ENCODE measurements at places on chromosomes 3 and 15. TPM values are rescaled to one million over a fixed set of nuclear protein-coding genes. Genes with fewer than 3 reads are reported as not detected.

GRCh38 chr3:99858469-99858868 lies 40.8 kb downstream of the CMSS1 start:
- no peak for DNase-seq

- no peak for DNase-seq
These were observed 28.5 kb upstream of the MUC20 start for GRCh38 chr3:195692354-195692685.

Gene ARGFX
- not detected for total RNA-seq

DNA sequence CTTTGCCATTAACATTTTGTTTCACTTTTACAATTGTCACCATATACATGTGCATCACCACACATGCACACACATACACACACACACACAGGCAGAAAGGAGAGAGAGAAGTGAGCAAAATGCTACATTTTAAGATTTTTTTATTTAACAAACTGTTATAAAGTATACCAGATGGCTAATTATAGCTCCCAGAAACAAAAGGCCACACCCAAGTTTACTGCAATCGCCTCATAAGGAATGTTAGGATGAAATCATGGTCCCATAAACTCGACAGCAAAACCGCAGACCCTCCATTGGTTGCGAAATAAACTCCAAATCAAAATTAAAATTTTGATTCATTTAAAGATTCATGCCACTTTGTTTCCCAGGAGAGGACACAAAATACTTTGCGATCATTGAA lies 16.1 kb upstream of the C15orf61 start:
- DNase-seq: no peak

DNA sequence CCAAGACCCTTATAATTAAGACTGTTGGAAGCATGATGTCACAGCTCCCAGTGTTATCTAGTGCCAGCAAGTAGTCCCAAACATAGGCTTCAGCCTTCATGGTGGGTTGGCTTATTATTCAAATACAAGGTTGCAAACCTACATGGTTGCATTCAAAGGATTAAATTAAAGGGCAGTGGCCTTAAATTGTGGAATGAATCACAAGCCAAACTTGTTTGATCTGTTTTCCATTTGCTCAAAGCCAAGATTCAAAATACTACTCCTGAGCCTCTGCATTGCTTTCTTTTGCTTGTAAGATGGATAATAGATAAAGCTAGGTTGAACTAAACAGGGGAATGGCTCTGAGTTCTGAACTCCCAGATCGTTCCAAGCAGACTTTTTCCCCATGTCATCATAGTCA lies 52.4 kb upstream of the GNB4 start:
- DNase-seq: no peak

DNA sequence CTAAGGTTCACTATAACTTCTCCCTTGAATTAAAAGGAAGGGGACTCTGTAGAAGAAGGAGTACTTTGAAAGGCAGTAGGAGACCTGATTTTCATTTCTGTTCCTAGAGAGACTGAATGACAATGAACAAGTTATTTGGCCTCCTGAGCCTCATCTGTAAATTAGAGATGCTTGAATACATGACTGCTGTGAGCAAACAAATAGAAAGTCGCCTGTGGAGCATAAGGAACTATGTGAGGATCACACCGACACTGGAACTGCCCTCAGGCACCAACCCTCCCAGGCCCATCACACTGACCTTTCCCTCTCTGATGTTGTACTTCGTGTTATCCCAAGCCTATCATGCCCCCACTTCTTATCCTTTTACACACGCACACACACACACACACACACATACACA lies 48.6 kb downstream of the IMPG2 start:
- DNase-seq: no peak

- peak; percentile 80 for DNase-seq
These were observed 24.6 kb downstream of the RUBCN start for GRCh38 chr3:197711973-197712707.

- DNase-seq: no peak
These were observed 31.8 kb downstream of the LPP start for GRCh38 chr3:188185717-188186251.

Gene FES
- 51.9 TPM for total RNA-seq

Gene DHX36
- 82.1 TPM for total RNA-seq

GRCh38 chr3:114902691-114903101 lies 244.4 kb downstream of the ZBTB20 start:
- no peak for DNase-seq

DNA sequence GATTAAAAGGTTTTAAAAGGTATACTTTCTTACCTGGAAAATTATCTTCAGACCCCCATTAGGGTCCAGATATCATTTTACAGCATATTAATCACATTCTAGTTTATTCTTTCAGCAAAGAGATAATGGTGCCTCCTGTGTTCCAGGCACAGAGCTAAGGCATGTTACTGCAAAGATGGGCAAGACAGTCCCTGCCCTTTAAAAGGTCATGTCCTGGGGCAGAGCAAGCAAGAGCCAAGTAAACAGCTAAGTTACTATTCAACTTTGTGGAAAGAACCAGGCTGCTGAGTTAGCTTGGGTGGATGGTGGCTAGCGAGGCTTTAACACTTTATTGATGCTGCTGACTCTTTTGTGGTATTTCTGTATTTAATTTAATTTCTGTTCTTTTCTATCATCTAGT lies 75.0 kb downstream of the LRRC28 start:
- no peak for DNase-seq

DNA sequence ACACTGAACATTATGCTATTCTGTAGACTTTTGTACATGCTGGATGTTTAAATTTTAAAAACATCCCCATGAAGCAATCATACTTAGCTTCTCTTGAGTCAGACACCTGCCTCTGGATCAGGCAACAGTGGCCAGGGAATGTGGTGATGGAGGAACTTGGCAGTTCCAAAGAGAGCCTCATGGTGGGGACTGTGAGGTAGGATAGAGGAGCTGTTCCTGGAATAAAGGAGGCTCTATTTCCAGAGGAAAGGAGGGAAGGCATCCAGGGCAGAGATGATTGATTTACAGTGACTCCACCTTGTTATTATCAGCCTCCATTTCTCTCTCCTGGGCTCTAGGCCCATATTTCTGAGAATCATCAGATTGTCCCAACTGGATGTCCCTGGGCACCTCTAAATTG lies 35.0 kb upstream of the ABHD17C start:
- no peak for DNase-seq

Gene ZIC1
- not detected for total RNA-seq

GRCh38 chr3:98743071-98743470 lies 20.1 kb upstream of the ST3GAL6 start:
- no peak for DNase-seq

GRCh38 chr15:93557696-93558095 lies 468.7 kb upstream of the RGMA start:
- no peak for DNase-seq

Gene SLC7A14
- total RNA-seq: not detected

- DNase-seq: no peak
These were observed 4.2 kb downstream of the ZSCAN2 start for GRCh38 chr15:84604826-84605553.

DNA sequence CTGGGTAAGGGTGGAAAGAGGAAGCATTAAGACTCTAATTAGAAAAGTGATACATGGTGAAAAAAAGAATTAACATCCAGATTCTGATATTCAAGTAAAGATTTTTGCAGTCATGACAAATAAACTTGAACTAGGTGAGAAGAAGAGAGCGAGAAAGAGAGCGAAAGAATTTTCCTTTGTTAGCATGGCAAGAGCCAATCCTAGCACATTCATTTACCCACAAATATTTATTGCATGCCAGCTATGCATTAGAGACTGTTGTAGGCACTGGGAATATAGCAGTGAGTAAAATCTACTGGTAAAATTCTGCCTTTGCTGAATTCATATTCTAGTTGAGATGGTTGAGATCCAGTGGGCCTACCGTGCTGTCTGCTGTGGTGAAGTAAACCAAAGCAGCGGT lies 177.9 kb upstream of the DPH6 start:
- DNase-seq: no peak

- DNase-seq: no peak
These were observed 22.2 kb upstream of the TXNRD3 start for GRCh38 chr3:126676919-126677705.

GRCh38 chr3:90007778-90008499 lies 900.5 kb downstream of the EPHA3 start:
- no peak for DNase-seq

GRCh38 chr3:108623504-108623903 lies 34.0 kb downstream of the DZIP3 start:
- no peak for DNase-seq

- DNase-seq: no peak
These were observed 180.6 kb downstream of the EPHA6 start for GRCh38 chr3:96994988-96995387.

- DNase-seq: no peak
These were observed 143.3 kb upstream of the RBMS3 start for GRCh38 chr3:29137601-29138000.

- DNase-seq: no peak
These were observed 66.5 kb downstream of the UBE3A start for GRCh38 chr15:25372298-25372697.

Gene SLC2A2
- not detected for total RNA-seq

GRCh38 chr3:142273501-142273900 lies 48.1 kb upstream of the GK5 start:
- no peak for DNase-seq

DNA sequence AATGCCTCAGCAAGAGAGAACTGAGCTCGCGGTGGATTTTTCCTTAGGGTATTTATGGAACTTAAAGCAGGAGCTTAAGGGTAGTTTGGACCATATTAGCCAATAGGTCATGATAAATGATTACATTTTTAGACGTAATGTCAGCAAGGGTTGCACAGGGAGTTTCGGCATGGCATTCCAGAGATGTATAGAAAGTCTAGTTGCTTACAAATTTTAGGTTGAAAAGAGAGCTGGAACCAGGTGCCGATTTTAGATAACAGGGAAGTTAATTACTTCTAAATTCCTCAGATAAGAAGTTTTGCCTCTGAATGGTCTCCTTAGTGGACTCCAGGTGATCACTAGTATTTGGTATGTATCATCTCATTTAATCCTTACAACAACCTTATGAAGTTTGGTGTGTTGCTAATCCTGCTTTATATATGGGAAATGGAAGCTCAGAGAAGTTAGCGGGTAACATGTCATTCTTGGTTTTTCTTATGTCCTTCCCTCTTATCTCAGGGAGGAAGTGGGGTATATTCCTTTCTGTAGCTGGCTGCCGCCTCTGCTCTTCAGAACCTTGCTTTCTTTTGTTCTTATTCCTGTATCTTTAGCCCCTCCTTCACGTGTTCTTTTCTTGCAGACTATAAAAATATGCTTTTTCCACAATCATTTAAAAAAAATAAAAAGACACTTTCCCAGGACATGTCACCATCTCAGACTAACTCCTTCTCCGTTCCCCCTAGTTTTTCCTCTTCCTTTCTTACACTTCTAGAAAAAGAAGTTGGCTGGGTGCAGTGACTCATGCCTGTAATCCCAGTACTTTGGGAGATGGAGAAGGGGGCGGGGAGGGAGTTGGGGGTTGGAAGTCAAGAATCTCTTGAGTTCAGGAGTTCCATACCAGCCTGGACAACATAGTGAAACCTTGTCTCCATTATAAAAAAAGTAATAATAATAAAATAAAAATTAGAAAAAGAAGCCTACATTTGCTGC lies 25.7 kb downstream of the IQGAP1 start:
- no peak for DNase-seq

DNA sequence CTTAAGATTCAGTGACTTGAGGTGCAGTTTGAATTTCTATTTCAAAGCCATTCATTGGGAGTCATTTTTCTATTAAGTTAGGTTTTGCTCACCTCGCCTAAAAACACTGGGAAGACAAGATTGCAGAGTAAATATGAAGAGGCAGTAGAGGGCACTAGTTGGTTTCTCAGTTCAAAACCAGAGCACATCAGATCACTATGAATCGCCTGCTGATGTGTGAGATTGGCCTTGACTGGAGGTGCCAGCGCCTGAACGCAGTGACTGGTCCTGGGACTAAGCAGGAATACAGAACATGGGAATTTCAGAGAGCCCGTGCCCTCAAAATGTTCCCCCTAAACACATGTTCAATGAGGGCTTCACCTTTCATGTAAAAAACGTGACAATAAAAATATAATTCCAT lies 229.0 kb downstream of the ITPR1 start:
- DNase-seq: peak; percentile 23

GRCh38 chr3:141243271-141243707 lies 11.7 kb downstream of the PXYLP1 start:
- peak; percentile 61 for DNase-seq

DNA sequence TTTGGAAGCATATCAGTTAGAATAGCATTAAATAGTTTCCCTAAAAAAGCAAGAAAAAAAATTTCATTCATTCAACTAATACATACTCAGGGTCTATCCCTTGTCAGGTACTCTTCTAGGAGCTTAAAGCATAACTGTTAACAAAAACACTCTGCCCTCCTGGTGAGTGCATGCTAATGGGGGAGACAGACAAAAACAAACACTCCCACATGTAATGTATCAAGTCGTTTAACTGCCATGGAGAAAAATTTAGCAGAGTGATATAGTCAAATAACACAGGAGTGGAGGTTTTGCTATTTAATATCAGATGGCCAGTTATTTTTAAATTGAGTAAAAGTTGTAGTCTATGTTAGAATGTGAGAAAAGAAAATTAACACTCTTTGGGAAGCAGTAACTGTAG lies 254.5 kb upstream of the RARB start:
- no peak for DNase-seq
